ENCODE measurements at places on chromosomes 1 and 21.

GRCh38 chr1:232179896-232180778 lies 449.8 kb downstream of the SIPA1L2 start:
- DNase-seq: no peak

DNA sequence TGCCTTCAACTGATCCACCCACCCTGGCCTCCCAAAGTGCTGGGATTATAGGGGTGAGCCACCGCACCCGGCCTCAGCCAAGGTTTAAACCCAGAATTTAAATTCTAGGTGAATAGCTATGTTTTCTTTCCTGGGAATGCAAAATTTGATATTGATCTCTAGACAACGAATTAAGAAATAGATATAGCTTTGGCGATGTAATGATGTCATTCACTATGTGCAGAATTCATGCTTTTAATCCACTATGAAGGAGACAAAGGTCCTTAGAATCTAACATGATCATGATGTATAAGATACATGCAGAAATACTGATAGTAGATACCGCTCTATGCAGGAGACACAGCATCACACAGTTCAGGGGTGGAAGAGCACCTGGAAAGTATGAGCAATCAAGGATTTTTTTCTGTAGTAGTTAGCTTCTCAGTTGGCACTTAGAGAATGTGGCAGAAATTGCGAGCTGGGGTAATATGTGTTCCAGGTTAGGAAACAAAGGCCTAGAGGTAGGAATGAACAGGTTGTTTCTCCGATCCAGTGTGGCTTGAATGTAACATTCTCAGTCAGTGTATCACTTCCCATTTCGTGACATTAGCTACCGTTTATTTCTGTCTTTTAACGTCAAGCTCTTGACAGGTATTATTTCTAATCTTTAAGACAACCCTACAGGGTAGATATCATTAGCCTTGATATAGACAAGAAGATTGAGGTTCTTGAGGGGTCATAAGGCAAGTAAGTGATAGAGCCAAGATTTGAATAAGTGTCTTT lies 3.0 kb upstream of the CEP350 start:
- DNase-seq: no peak

- DNase-seq: no peak
Measured at GRCh38 chr1:243738020-243738419, 112.0 kb downstream of the AKT3 start.

GRCh38 chr21:14762327-14762726 lies 216.2 kb upstream of the SAMSN1 start:
- DNase-seq: no peak

- no peak for DNase-seq
Measured at GRCh38 chr1:160438317-160438918, 38.1 kb downstream of the VANGL2 start.

DNA sequence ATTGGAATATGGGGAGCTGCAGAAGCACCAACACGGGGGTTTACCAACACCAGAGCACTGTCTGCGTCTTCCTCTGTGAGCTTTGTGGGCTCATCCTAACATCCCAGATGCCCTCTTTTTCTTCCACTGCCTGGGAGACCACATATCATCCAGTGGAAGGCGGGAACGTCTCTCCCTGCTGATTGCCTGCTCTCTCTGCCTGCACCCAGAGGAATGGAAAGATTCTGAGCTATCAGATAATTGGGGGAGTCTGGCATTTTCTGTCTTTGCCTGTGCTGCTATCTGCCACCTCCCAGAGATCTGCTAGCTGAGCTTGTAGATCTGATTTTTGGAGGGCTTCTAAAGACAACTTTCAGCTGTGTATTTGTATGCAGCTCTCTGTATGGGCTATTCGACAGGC lies 166.2 kb upstream of the PLXNA2 start:
- DNase-seq: no peak

- DNase-seq: no peak
Measured at GRCh38 chr1:27431601-27431940, 39.1 kb downstream of the GPR3 start.

DNA sequence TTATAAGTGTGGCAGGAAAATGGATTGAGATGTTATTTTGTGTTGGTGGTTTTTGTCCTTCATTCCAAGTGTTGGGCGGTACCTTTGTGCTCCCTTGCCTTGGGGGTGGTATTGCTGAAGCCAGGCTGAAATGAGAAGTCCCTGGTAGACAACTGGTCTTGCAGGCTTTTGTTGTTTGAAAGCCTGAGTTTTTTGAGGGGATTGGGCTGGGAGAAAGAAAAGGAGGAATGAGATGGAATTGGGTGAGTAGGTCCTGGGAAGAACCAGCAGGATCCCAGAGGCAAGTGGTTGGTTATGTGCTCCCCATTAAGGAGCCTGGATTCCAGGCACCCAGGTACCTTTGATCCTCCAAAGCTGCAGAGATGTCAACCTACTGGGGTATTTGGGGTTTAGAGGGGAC lies 93.7 kb upstream of the SLC2A1 start:
- DNase-seq: no peak

DNA sequence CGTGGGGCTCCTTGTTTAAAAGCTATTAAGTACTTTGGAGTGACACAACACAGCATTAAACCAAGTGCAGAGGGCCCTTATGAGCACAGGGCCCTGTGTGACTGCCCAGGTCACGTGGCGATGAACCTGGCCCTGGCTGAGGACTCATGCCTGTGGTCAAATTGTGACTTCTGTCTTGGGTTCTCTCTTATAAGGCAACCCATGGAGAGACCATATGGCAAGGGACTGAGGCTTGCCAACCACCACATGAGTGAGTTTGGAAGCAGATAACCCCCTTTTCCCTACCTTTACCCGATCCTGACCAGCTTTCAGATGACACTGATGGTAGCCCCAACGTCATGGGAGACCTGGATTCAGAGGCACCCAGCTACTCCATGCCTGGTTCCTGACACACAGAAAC lies 140.5 kb downstream of the ZBTB18 start:
- no peak for DNase-seq

- DNase-seq: no peak
Measured at GRCh38 chr1:109804660-109805059, 40.9 kb upstream of the EPS8L3 start.

GRCh38 chr1:179814546-179814838 lies 63.1 kb downstream of the TOR1AIP2 start:
- DNase-seq: no peak

DNA sequence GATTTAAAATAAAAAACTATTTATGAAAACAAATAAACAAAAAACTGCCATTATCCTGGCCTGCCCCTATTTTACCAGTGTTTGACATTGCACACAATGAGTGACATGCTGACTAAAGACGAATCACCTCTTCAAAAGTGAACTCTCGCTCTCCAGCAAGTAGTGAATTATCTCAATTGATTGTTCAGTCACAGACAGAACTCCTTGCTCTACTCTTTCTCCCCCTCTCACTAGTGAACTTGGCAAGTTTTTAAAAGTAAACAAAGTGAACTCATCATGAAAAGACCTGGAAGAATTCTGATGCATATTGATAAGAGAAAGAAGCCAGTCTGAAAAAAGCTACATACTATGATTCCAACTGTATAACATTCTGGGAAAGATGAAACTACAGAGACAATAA lies 4.7 kb upstream of the C1orf52 start:
- DNase-seq: no peak

DNA sequence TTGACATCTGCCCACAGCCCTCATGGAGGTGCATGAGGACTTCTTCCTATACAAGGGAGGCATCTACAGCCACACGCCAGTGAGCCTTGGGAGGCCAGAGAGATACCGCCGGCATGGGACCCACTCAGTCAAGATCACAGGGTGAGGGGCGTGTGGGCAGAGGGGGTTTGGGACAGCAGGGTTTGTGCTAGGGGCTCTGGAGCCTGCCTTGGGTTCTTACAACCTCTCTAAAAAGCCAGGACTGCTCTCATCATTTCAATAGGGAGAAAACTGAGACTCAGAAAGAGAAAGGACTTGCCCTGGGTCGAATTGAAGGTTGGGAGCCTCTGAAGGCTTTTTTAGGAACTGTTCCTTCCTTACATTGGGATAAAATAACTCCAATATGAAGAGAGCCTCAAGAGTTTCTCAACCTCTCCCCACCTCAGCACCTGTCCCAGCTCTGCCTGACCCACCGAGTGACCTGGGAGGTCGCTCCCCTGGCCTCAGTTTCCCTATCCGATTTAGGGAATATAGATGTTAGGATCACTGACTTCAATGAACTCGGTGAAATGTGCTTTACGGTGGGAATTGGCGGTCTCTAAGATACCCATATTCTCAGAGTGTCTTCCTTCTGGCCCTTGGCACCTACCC lies 9.5 kb downstream of the TINAGL1 start:
- no peak for DNase-seq

GRCh38 chr1:159429074-159429861 lies 2.7 kb upstream of the OR10J4 start:
- no peak for DNase-seq

- no peak for DNase-seq
Measured at GRCh38 chr1:2073382-2074230, 23.4 kb downstream of the PRKCZ start.

- no peak for DNase-seq
Measured at GRCh38 chr1:33948291-33948690, 84.4 kb downstream of the HMGB4 start.

GRCh38 chr1:39046613-39047210 lies 20.6 kb downstream of the NDUFS5 start:
- DNase-seq: no peak

DNA sequence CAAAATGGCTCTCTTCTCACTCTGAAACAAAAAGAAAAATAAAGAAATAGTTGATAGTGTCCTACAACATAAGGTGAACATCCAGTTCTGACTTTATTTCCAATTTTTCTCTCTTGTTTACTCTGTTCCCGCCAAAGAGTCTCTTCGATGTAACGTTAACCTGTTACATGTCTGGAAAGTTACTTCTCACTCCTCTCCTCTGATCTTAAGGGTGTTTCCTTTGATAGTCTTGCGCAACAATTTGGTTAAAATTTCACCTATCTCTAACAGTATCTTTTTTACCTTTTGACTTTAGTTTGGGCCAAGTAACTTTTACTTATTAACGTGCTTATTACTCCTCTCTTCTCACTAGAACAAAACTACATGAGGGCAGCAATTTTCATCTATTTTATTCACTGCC lies 1450.2 kb downstream of the BRINP3 start:
- no peak for DNase-seq

GRCh38 chr1:93108335-93108734 lies 29.3 kb downstream of the MTF2 start:
- DNase-seq: no peak

DNA sequence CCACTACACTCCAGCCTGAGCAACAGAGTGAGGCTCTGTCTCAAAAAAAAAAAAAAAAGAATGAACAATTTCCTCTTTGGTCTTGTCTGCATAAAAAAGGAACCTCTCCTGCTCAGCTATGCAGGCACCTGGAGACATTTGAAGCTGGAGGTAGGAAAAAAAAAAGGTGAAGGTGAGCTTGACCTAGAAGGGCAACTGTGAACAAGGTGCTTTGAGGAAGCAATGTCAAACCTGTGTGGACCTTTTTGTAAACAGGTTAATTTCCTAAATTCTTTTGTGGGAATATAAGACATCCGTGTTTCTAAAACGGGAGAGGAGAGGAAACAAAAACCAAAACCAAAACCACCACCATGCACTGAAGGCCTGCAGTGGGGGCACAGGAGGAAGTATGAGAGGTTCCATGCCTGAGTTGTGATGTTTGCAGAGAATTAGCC lies 77.5 kb downstream of the SLC45A1 start:
- no peak for DNase-seq

GRCh38 chr1:25711555-25712298 lies 88.3 kb upstream of the SELENON start:
- DNase-seq: peak; percentile 29

DNA sequence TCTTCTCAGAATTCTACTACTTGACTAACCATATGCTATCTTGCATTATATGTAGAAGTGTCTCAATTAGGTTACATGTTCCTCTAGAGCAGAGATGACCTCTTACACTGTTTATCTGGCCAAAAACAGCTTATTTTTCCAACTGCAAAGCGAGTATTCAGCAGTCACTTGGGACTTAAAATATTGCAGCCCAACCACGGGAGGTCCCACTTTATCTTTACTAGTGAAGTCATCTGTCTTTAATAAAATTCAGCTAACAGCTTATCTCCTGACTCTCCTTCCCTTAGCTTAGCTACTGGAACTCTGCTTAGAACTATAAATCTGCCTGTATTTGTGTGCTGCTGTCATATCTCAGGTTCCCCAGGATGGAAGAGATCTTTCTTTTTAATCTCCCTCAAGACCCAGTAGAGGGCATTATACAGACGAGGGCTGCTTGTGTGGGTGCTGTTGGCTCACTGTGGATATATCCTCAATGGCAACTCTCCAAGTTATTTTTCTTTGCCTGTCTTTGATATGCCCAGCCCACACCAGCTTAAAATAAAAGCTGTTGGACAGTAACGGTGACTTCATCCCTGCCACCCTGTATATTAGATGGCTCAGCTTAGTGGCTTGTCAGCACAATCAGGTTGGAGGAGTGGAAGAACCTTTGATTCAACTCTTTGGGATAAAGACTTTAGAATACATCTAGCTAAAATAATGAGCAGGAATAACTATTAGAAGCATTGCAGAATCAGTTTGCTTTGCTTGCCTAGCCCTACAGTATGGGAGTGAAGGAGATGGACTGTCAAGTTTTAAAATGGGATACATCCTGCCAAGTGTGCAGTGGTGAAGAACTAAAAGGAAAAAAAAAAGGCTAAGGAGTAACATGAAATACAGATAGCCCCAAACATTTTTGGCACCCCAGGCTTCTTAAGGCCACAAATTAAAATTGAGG lies 9.6 kb downstream of the ENSA start:
- no peak for DNase-seq

GRCh38 chr1:28208818-28209441 lies 23.9 kb downstream of the DNAJC8 start:
- peak; percentile 34 for DNase-seq

- no peak for DNase-seq
Measured at GRCh38 chr1:235838021-235838420, 28.7 kb downstream of the LYST start.

DNA sequence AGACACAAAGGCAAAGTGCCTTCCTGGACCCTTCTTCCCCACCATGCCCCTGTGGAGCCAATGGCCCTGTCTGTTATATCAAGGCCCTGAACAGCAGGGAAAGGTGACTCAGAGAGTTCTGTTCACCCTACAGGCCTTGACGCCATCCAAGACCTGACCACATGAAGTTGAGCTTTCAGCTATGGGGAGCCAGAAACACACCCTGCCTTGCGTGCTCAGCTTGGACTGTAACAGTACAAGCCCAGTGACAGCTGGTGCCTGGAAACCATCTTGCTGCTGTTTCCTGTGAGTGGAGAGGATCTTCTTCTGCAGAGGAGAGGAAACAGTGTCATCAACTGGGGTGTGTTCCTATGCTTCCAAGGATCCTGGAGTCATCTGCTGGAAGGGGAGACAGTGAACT lies 165.0 kb upstream of the IRF2BP2 start:
- no peak for DNase-seq

GRCh38 chr1:169974067-169974466 lies 80.4 kb upstream of the SCYL3 start:
- DNase-seq: no peak

GRCh38 chr21:42145569-42146272 lies 73.2 kb upstream of the ABCG1 start:
- peak; percentile 50 for DNase-seq

DNA sequence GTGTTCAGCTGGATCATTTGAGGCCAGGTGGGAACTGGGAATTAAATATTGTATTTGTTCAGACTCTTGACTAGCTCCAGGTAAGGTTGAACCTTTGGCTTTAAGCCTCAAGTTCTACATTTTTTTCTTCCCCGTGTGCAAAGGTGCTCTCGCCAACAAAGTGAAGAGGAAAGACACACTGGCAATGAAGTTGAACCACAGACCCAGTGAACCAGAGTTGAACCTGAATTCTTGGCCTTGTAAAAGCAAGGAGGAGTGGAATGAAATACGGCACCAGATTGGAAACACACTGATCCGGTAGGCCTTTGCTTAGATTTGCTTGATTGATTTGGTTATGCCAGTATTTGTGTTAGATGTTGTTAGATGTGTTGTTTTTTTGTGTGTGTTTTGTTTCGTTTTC lies 25.5 kb upstream of the RCC1 start:
- DNase-seq: no peak

- no peak for DNase-seq
Measured at GRCh38 chr1:26403656-26404055, 7.0 kb upstream of the LIN28A start.
